T-helper 1 cell treated with Interleukin-12 subunit alpha and Interleukin-12 subunit beta and Interleukin-4 antibody, amounts not matched to agents 30 ng/mL and 1 ng/mL, for 36 hours (primary cell): ENCODE measurements at places on chromosomes 7 and 10. TPM values are rescaled to one million over a fixed set of nuclear protein-coding genes. Genes with fewer than 3 reads are reported as not detected.

Gene SDK1
- 0.20 and 0.34 TPM in 2 replicates for total RNA-seq

Gene MMRN2
- not detected in 2 replicates for total RNA-seq

Gene FAM221A
- 4.2 and 6.5 TPM in 2 replicates for total RNA-seq

Gene LBX1
- not detected in 2 replicates for total RNA-seq

Gene CALML5
- not detected in 2 replicates for total RNA-seq

Gene C7orf57
- total RNA-seq = 0.10 TPM in 1 of 2 replicates, not detected in the other

Gene EGFR
- total RNA-seq = not detected in 2 replicates

Gene SPDYE8
- total RNA-seq = not detected in 2 replicates

Gene CCDC7
- 12.9 and 13.6 TPM in 2 replicates for total RNA-seq

Gene SLC13A4
- total RNA-seq = not detected in 2 replicates

Gene SHH
- total RNA-seq = not detected in 2 replicates
